ENCODE measurements at places on chromosomes 11 and 22. TPM values are rescaled to one million over a fixed set of nuclear protein-coding genes. Genes with fewer than 3 reads are reported as not detected.

GRCh38 chr11:3052109-3052479 is 5.1 kb downstream of the CARS1 start:
- no peak overlapping the region for H3K4me3 ChIP-seq
- peaks cover 32% of the 10 kb centered on the region for H3K4me1 ChIP-seq
- ATAC-seq = no peak
- H3K27ac ChIP-seq = no peak overlapping the region
- H3K27me3 ChIP-seq = no peaks in the 10 kb centered on the region
- no peaks in the 10 kb centered on the region for H3K36me3 ChIP-seq

DNA sequence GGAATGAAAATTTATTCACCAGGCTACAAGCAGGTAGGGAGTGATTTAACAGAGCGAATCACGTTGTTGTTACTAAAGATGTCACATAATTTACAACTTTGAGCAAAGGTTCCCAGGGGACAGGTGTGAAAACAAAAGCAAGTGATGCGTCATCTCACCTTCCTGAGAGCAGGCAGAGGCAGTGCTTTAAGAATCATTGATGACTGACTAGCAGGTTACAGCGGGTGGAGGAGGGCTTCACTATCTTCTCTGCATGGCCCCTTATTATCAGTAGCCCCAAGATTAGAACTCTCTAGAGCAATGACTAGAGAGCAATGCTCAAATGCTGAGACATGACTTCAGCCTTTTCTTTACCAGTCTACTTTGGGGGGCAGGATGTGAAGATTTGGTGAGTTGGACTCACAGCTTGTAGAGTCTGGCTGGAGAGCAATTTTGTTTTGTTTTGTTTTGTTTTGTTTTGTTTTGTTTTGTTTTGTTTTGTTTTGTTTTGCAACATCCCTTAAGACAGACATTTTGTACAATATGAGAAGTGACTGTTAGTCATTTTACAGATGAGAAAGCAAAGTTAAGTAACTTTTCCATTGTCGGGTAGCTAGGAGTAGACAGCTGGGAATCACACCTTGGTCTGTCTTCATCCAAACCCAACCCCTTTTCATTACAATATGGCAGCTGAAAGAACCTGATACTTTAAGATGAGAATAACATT is 84.8 kb downstream of the SLC1A2 start:
- no peak overlapping the region for H3K4me3 ChIP-seq
- no peak for ATAC-seq
- no peak overlapping the region for H3K27ac ChIP-seq
- no peaks in the 10 kb centered on the region for H3K36me3 ChIP-seq

DNA sequence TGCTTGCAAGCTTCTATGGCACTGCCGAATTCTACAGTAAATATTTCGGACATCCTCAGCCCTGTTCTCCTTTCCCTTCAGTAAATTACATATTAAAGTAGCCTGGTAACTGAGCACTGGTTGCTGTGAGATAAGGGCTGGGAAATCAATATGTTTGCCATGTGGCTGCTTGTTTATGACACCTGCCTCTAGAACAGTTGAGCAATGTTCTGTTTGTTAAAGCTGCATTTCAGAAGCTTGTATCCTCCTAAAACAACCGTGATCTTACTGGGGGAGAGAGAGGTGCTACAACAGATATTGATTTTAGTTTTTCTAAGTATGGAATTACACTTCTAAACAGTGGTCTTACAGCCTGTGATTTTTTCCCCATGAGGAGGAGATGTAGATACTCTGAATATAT is 39.4 kb downstream of the ZBTB16 start:
- no peak for ATAC-seq
- H3K27me3 ChIP-seq = no peaks in the 10 kb centered on the region
- H3K4me3 ChIP-seq = no peak overlapping the region
- H3K4me1 ChIP-seq = peaks cover 40% of the 10 kb centered on the region

DNA sequence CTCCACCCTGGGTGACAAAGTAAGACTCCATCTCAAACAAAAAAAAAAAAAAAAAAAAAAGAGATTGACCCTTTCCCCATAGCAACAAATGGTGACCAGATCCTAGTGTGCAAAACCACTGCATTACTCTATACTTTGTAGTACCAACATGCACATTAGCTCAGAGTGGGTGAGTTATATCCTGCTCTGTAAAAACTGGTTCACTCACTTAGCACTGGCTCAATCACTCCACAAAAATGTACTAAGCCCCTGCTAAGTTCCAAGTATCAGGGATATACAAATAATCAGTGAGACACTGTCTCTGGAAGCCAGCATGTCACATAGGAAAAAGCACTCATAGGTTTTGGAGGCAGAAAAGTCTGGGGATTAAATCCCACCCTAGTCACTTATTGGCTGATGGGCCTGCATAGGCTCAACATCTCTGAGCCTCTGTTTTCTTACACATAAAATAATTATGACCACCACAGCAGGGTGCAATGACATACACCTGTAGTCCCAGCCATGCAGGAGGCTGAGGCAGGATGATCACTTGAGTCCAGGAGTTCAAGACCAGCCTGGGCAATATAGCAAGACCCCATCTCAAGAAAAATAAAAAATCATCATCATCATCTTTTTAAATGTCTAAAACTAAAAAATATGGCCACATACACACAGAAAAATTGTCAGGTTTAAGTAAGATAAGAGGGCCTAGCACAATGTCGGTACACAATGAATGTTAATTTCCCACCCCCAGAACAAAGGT is 11.9 kb downstream of the FAM168A start:
- no peaks in the 10 kb centered on the region for H3K4me1 ChIP-seq
- H3K4me3 ChIP-seq = no peak overlapping the region
- no peaks in the 10 kb centered on the region for H3K27me3 ChIP-seq
- ATAC-seq = no peak
- H3K36me3 ChIP-seq = peaks cover 5% of the 10 kb centered on the region
- H3K27ac ChIP-seq = no peak overlapping the region

GRCh38 chr11:102343809-102344208 is 3.2 kb upstream of the BIRC2 start:
- H3K36me3 ChIP-seq = peaks cover 2% of the 10 kb centered on the region
- ATAC-seq = no peak
- no peak overlapping the region for H3K4me3 ChIP-seq

DNA sequence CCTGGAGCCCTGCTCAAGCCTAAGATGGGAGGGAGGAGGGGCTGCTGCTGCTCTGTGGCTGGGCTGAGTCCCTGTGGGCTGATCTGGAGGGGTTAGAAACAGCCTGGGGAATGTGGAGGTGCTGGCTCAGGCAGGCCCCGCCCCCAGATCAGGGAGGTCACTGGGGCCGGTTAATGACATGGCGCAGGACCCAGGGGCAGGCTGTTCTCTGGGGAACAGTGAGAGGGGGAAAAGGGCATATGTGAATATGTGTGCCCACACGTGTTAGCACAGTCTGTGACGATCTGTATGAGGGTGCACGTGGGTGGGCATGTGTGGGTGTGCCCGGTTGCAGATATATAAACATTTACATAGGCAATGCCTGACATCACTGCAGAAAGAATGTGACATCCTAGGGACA is 143.5 kb downstream of the MIAT start:
- no peaks in the 10 kb centered on the region for H3K27me3 ChIP-seq
- H3K4me1 ChIP-seq = no peaks in the 10 kb centered on the region
- H3K4me3 ChIP-seq = no peak overlapping the region
- no peak for ATAC-seq
- no peak overlapping the region for H3K27ac ChIP-seq

DNA sequence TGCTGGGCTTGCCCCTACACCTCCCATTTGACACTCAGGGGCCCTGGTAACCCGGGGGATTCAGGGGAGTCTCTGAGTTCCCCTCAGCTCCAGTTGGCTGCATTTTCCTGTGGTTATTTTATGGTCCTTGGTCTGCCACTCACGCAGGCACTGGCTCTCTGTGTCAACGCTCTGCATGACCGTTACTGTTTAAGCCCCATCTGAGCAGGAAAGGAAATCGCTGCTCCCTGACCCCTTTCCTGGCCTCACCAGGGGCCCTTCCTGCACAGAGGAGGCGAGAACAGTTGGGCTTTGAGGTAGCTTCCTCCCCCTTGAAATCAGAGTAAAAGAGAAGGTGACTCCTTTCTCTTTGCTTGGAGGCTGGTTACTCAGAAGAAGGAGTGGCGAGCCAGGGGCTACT is 2.4 kb downstream of the C1QTNF4 start:
- peaks cover 66% of the 10 kb centered on the region for H3K27me3 ChIP-seq
- ATAC-seq = no peak
- H3K36me3 ChIP-seq = no peaks in the 10 kb centered on the region
- peaks cover 43% of the 10 kb centered on the region for H3K4me1 ChIP-seq

ISX gene
- total RNA-seq = not detected

SCGB1C1 gene
- total RNA-seq = not detected

TRIM29 gene
- total RNA-seq = 4.0 TPM

All from gastroesophageal sphincter (tissue), 4 donors.